ENCODE measurements at places on chromosomes 6 and 20.
A peak's percentile ranks its signal among the peaks of the same experiment; 100 is the strongest.

DNA sequence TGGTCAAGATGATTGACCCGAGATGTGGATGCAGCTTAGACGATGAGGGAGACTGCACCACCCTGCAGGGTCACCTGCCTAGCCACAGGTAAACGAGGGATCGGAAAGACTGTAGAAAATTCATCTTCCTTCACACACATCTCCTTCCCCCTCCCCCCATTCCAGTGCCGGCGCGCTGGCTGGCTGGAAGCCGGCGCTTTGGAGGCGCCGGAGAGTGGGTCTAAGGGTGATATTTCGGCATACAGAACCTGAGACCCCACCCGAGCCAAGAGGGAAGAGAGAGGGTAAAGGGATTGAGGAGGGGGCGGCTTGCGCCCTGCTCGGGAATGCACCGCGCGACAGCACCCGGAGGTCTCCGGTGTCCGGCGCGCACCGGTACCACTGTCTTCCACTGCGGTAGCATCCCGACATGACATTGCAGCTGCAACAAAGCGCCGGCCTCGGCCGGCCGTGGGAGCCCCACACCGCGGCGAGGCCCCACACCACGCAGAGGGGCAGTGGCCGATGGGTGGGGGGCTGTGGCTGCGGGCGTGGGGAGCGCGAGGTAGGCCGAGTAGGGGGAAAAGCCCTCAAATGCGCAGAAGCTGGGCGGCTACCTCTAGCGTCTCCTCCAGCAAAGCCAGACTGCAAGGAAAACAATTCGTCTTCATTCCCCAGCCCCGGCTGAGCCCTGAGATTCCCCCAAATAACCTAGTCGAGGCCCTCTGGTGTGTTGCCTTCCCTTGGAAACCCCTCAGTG is 984 bp downstream of the TNFRSF21 start:
- DNase-seq: peak; percentile 41

- DNase-seq: no peak
These were observed 23.0 kb downstream of the IL17F start for GRCh38 chr6:52221302-52221701.

DNA sequence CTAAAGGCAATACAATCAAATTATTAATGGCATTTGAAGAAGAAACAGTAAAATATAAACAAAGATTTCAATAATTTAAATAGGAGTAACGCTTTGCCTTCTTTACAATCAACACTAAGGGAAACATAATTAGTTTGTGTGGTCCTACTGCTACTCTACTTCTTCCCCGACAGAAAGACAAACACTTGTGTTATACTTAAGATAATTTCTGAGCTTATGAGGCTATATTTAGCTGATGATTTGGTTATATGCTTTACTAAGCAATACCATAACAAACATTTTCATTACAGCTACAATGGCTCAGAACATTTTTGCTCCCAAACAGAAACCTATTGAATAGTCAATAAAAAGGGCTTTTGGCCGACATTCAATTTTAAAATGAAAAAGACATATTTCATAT is 1217.2 kb upstream of the GJE1 start:
- peak; percentile 27 for DNase-seq

DNA sequence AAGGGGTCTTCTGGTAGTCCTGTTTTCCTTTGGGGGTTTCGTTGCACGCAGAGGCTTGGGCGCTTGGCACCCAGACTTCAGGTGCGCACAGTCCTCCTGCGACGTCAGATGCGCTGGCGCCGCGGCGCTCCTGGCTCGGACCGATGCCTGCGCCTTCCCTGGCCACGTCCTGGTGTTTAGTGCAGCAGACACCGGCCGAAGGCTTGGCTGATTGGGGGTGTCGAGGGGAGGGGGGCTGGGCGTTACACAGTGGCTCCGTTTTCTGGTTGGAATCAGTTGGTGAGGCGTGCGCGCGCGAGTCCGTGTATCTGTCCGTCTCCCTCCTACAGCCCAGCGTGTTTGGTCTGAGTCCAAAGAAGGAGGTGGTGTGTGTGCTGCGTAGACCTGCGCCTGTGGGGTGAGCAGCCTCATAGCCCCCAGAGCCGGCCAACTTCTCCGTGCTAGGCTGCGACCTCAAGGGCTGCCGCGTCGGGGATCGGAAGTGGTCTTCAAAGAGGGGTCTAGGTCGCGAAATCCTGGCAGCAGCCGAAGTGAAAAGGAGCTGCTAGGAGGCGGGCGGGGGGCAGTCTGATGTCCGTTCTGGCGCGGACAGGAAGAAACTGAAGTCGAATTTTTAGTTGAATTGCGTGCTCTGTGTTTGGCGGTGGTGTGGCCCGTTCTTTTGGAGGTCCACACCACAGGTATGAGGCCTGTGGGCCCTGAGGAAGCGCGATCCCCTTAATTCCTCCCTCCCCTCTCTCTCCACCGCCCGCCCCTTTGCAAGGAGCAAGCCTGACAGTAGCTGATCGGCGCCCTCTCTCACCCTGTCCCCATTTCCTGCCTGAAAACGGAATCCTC is 1.5 kb downstream of the SYNDIG1 start:
- peak; percentile 26 for DNase-seq

DNA sequence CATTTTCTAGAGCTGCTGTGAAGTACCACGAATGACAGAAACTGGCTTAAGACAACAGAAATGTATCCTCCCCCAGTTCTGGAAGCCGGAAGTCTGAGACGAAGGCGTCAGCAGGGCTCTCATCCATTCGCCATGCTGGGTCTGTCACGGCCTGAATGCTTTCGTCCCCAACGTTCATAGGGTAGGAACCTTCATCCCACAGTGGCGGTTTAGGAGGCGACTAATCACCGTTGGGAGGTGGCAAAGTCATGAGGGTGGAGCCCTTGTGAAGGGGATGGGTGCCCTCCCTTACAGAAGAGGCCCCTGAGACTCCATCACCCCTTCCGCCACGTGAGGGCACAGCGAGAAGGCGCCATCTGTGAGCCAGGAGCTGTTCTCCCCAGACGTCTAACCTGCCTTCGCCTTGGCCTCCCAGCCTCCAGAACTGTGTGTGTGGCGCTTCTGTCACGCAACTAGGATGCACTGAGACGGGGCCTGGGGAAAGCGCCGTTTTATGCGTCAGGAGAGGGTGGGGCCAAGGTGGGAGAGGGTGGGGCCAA is 250.3 kb downstream of the TTLL2 start:
- no peak for DNase-seq

DNA sequence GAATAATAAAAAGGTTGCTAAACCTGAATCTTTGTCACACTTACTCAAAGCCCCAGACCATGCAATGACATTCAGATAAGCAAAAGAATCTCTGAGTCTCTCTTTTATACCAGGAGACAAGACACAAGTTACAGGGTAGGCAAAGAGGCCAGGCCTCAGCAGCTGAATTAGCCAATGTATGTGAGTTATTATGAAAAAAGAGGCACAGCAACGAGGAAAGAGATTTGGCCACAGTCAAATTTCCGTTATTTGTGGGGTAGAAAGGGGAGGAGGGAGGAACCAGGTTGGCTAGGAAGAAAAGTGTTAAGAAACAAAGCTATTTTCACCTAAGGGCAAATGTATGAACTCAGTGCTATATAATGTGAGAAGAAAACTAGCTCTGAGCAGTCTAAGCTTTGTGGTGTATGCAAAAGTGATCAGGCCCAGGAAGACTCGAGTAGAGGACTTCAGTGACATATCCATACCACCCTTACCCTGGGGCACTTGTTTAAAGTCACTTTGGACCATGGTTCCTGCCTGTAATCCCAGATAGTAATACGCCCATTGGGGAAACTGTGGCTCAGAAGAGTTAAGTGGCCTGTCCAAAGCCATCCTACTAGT is 19.1 kb downstream of the IPCEF1 start:
- no peak for DNase-seq

DNA sequence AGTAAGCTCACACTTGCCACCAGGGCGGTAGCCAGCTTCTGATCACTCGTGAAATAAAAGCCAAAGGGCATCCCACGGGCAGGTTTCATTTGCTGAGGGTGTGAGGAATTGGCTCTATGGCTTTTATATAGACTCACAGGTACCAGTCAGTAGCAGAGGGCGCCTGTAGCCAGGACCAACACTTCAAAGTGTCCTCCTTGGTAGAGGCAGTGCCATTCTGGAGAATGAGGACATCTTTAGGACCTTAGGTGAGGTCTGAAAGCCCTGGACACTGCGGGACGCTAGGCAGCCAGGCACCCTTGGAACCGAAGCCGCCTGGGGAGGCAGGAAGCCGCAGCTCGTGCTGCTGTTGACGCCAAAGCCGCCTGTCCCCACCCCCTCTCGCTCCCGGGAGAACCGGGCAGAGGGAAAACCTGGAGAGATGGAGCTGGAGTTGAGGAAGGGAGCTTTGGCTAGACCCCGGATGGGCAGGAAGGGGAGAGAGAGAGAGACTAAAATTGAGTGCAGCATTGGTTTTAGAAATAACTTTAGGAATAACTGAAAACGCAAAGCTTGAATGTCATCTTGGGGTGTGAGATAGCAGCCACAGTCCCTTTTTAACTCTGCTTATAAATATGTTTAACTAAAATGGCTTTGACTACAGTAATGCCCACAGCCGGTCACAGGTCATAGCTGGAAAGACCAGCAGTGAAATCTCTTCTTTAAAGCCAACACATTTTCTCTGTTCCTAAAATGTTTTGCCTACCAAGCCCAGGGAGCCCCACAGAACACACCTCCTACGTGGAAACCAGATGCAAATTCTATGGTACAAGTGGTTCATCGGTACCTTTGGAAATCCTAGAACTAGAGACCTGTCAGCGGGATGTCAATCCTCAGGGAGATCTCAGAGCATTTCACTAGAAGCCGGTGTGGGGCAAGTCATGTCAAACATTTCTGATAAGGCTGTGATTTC is 128.5 kb upstream of the CDYL start:
- peak; percentile 84 for DNase-seq

DNA sequence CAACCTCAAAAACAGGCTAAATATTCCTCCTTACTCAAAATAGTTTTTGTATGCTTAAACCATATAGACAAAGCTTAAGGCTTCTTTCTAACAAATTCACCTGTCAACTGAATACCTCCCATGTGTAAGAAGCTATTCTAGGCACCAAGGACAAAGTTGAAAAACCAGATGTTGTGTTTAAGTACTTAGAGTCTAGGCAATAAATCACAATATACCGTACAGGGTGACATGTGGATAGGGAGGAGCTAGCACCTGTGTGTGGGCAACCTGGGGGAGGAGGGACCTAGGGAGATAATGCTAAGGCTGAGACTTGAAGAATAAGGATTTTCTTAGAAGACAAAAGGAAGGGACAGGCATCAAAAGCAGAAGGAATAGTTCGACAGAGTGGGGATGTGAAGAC is 123.5 kb downstream of the LMBRD1 start:
- no peak for DNase-seq

DNA sequence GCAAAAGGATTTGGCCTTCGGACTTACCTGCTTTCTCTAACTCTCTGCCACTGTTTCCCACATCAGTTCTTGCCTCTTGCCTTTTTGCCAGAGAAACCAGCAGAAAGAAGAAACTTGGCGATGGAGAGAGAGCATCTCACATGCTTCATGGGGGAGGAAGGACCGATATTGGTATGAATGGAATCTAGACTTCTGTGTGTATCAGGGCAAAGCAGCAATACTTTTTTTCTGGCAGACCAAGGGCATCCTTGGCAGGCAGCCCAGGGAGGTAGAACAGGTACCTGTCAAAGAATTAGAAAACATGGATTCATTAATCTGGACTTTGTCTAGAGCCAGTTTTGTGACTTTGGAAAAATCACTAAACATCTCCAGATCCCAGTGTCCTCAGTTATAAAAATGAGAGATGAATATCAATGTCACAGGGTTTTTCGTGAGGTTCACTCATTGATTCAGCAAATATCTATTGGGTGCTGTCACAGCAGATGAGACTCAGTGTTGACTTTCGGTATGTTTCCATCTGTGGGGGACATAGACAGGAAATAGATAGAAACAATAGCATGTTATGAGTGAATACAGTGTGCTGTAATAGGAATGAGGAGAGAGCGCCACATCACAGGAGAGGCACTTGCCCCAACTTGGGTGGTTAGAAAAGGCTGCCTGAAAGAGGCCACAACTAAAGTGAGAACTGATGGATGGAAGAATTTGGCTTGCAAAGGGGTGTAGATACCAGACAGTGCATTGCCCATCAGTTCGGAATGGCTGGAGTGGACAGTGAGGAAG is 114.1 kb downstream of the CD83 start:
- DNase-seq: no peak

- no peak for DNase-seq
These were observed 102.5 kb upstream of the BEND6 start for GRCh38 chr6:56852260-56853010.

- DNase-seq: no peak
These were observed 9.8 kb downstream of the CTSZ start for GRCh38 chr20:58997141-58997770.

DNA sequence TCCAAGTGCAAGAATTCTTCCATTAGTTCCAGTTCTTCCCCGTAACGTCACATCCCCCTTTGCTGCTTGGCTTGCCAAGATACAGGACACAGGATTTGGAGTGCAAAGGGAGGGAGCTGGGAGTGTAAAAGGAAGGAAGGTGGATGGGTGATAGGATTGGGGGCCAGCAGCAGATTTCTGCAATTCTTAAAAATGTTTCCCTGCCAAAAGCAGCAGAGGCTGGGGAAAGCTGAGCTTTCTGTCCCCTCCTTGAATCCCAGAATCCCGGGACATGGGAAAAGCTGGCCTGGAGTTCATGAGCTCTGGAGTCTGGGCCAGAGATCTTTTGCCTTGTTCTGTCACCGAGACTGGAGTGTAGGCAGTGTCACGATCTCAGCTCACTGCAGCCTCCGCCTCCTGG is 60.0 kb upstream of the EPB41L1 start:
- DNase-seq: peak; percentile 92

DNA sequence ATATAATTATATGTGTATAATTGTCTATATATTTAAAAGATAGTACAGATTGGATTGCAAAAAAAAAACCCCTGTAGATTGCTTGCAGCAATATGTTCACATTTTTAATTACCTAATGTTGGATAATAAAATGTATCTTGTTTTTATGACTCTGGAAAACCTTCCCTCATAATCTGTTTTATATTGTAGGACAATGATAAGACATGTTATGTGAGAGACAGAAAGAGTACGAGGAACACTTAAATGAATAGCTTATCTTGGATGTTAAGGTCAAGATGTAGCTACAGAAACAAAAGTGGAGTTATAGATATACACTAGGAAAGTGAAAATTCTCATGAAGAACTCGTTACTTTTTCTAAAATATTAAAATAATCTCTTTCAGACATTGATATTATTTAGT is 691.6 kb upstream of the IMPG1 start:
- no peak for DNase-seq

DNA sequence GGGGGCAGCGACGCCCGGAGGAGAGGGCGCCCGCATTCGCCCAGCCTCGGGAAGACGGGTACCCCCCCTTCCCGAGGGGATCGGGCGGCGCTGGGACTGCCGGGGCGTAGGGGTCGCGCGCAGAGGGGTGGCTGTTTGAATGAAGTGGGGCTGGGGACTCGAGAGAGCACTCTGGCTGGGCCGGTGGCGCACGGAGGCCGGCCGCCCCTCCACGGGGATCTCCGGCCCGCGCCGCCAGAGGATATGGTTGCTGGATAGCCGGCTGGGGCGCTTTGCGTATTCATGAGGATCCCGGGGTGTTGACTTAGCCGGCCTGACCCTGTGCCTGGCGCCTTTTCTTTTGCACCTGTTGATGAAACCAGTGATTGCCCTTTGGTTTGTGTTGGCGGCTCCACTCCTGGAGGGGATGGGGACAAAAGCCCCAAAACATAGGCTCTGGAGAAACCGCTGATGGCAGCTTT is 469 bp downstream of the SYNJ2 start:
- DNase-seq: peak; percentile 57

GRCh38 chr6:142462260-142462659 is 160.5 kb downstream of the ADGRG6 start:
- no peak for DNase-seq

GRCh38 chr6:106275692-106276091 is 49.9 kb downstream of the ATG5 start:
- no peak for DNase-seq

All from muscle of leg (tissue), 16 donors.